ENCODE measurements at places on chromosomes 11 and 22. TPM values are rescaled to one million over a fixed set of nuclear protein-coding genes. Genes with fewer than 3 reads are reported as not detected.

CDC42EP1 gene
- 6.6 TPM for total RNA-seq

APOL5 gene
- 1.4 TPM for total RNA-seq

DNA sequence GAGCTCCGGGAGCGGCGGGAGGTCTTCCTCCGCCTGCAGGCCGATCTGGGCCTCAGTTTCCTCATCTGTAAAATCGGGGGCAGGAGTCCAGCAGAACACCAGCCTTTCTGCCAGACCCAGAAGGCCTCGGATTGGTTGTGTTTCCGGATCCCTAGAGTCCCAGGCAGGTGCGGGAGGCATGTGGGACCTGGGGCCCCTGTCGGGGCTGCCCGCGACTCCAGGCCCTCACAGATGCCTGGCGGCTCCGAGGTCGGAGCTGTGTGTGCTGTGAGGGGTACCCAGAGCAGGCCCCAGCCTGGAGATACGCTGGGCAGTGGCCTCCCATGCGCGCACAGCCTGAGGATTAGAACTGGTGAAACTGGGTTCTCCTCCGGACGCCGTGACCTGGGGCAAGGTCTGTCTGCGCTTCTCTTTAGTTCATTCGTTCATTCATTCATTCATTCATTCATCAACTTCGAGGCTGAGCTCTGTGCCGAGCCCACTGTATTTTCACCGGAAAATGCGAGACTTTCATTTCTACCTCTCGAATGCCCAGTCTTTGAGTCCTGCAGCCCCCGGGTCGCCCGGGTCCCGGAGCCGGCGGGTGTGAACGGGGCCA, 24.6 kb downstream of the FLRT1 start:
- DNase-seq = no peak

- DNase-seq = no peak
Measured at GRCh38 chr11:44752713-44753112, 26.0 kb downstream of the TSPAN18 start.

DNA sequence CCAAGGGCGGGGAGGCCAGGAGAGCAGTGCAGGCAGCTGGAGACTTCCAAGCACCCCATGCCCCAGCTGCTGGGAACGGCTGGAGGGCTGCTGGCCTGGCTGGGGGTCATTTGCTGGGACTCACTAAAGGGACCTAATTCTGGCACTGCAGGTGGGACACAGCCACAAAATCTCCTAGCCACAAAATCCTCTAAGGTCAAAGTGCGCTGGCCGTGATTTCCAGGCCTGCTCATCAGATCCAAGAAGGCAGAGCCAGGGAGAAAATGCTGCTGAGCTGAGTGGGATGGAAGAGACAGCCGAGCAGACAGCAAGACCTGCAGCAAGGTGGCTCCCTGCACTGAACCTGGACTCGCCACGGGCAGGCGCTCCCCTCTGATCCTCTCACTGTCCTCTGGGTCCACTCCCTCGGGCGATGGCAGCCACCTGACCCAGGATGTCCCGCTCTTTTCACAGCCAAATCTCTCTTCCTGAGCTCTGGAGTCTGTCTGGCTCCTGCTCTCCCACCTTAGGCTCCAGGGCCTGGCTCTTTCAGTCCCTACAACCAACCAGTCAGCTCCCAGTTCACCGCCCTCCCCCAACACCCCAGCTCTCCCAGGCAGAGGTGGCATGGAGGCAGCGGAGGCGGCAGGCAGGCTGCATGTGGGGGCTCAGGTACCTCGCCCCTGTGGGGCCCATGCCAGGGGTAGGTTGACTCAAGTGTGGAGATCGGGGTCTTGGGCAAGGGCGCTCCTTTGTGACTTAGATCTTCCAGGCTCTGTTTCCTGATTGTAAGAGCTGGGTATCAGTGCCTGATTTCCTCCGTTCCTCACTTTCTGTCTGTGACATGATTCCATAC, 14.5 kb downstream of the OVOL1 start:
- no peak for DNase-seq

DNA sequence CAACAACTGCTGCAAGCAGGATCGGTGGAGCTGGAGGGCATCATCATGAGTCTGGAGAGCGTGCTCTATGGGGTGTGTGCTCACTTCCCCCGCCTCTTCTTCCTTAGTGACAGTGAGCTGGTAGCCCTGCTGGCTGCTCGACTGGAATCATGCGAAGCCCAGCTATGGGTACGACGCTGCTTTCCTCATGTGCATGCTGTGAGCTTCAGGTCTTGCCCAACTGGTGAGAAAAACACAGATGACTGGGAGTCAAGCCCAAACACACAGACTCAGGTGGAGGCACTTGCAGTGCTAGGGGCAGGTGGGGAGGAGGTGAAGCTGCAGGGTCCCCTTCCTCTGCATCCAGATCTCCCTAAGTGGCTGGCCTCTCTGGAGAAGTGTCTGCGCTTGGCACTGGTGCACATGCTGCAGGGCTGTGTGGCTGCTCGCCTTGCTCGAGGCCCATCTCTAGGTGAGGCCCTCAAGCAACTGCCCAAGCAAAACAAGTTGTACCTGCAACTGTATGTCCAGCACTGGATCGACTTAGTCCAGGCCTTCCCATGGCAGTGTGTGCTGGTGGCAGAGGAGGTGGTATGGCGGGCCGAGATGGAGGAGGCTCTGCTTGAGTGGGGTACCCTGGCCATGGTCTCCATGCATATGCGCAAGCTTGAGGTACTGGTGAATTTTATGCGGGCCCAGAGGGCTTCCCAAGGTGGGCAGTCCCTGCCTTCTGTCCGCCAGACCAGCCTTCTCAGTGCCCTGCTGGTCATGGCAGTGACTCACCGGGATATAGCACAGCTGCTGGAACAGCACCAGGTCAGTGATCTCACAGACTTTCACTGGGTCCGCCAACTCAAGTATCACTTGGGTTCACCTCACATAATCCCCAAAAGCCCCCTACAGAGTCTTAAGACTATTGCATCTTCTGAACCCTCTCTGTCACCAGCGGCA, 48.1 kb downstream of the DNHD1 start:
- no peak for DNase-seq
